Stimulated activated CD8-positive, alpha-beta memory T cell treated with anti-CD3 and anti-CD28 coated beads, Interleukin-4, amount 100 ng/mL, for 4 hours (primary cell): ENCODE measurements at places on chromosomes 1 and 21.

DNA sequence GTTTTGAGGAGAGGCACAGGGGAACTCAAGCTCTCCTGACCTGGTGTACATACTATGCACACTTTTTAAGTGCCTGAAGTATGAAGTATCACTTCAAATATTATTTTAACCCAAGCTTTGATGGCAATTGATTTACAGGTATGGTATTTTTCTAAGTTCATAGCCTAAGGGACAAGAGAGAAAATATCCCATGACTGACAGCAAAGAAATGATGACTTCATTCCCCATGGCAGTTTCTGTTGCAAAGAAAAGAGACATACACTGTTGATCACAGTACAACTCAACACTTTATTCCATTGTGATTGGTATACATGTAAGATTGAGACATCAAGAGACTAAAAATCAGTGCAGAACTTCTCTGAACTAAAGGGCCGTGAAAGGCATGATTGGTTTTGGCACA lies 41.8 kb upstream of the BCL10 start:
- DNase-seq, result no peak

GRCh38 chr1:117092594-117092993 lies 29.0 kb downstream of the TRIM45 start:
- DNase-seq, result no peak

GRCh38 chr21:46458315-46459023 lies at the start of gene DIP2A:
DIP2A (plus strand) TSS chr21:46458891; CDS start chr21:46459132, 241 bp downstream.
- DNase-seq, result peak; percentile 86

- no peak for DNase-seq
These were observed 88.8 kb downstream of the DESI2 start for GRCh38 chr1:244741692-244742091.
